Urothelium cell line (cell line): ENCODE measurements at places on chromosomes 1 and 21.

GRCh38 chr1:98398092-98398491 lies 263.4 kb upstream of the SNX7 start:
- DNase-seq = no peak

DNA sequence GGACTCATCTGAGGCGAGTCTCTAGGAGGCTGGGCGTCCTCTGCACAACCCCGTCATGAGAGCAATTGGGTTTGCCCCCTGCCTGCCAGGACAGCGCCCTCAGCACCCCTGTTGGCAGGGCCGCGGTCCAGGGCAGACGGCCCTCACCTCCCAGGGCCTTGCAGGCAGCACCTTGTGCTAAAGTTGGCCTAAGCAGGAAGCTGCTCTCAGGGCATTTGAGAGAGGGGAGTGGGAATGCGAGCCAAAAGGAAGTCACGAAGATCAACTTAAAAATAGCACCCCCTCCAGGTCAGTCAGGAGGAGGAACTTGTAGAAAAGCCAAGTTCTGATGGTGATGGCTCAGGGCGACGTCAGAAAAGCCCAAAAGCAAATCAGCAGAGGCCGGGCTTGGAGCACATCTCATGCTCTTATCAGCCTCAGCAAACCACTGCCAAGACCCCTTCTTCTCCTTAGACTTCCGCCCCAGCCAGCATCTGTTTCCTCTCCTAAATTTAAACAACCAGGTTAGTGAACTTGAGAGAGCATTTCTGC lies 12.6 kb upstream of the ADORA3 start:
- DNase-seq = no peak

DNA sequence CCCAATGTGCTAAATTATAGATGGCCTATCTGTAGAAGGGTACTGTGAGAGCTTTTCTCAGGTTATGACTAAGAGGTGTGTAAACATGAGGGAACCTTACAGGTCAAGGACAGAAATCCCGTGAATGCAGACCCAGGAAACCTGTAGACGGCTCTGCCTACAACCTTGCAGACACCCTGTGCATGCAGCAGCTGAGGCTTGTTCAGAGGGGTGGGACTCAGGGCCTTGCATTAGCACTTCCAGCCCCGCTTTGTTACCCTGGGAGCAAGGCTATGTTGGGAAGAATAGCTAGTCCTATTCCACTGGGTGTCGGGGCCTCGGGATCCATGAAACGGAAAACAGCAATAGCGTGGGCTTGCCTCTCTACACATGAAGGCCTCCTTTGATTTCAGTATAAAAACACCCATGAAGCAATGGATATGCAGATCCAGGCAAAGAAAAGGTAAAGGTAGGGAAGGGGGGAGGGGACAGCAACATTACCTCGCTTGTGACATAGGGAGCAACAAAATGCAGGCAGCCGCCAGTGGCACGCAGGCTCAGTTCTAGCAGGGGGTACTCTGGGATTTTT lies 9.5 kb upstream of the NDUFS5 start:
- no peak for DNase-seq

GRCh38 chr1:116671912-116672311 lies 4.4 kb upstream of the IGSF3 start:
- DNase-seq = no peak

GRCh38 chr1:88557014-88557413 lies 127.1 kb upstream of the PKN2 start:
- no peak for DNase-seq

GRCh38 chr1:205688171-205689080 lies 8.1 kb upstream of the SLC45A3 start:
- no peak for DNase-seq

DNA sequence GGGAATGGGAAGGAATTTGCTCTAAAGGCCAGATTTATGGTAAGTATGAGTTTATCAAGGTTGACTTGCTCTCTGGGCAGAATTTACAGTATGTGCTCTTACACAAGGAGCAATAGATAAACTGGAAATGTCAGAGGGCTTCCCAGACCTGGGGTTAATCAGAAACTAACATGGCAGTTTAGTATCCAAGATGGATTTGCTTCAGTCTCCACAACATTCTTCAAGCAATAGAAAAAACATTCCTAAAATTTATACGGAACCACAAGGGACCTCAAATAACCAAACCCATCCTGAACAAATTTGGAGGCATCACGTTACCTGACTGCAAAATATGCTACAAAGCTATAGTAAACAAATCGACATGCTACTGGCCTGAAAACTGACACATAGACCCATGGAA lies 606.7 kb upstream of the CHRM3 start:
- no peak for DNase-seq

- no peak for DNase-seq
These were observed 441.1 kb upstream of the VAMP3 start for GRCh38 chr1:7329868-7330615.

DNA sequence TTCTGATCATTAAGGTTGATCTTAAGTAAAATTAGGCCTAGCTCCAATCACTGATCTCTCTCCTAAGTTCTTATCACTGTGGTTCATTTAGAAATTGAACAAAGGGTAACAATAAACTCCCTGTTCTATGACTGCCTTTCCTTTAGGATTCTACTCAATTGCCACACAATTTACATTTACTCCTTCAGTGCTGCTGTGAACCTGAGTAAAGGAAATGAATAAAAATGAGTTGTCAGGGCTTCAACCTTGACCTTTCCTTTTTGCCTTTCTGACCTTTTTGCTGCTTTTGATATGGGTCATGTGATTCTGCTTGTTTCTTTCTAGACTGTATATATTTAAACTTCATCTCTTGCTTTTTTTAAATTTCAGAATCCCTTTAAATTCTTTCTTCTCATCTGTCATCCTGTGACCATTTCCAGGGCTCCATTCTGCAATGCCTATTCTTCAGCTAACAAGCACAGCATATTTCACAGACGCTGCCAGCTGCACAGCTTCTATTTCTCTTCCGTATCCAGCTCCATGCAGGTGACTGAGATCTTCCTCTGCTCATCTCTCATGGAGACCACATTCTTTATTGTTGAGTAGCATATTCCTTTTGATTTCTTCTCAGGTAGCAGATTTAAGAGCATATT lies 3.2 kb downstream of the LRRC8B start:
- DNase-seq = no peak

- DNase-seq = no peak
These were observed 155.0 kb downstream of the SETD4 start for GRCh38 chr21:35905096-35905962.

GRCh38 chr1:212635141-212635631 lies 26.6 kb downstream of the ATF3 start:
- DNase-seq = no peak

DNA sequence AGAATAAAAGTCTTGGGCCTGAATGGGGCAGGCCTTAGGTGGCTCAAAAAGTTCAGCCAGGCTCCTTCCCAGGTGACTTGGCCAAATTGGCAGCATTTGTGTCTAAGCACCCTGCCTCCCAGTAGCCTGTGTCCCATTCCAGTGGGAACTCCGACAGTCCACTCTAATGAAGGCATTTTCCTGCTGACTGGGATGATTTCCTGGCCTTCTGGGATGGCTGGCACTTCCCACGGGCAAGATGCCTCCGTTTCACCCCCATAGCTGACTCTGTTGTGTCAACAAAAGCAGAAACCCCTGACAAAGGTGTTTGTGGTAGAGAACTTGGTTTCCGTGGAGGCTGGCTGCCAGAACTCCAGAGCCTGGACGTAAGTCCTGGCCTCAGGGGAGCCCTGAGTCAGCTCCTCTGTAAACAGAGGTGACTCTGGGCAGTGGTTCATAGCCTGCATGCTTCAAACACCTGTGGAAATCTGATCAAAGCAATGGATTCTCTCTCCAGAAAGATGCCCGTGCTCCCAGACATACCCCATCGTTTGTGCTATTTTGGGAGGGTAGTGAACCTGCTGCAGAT lies 36.6 kb downstream of the WNT3A start:
- peak; percentile 84 for DNase-seq

DNA sequence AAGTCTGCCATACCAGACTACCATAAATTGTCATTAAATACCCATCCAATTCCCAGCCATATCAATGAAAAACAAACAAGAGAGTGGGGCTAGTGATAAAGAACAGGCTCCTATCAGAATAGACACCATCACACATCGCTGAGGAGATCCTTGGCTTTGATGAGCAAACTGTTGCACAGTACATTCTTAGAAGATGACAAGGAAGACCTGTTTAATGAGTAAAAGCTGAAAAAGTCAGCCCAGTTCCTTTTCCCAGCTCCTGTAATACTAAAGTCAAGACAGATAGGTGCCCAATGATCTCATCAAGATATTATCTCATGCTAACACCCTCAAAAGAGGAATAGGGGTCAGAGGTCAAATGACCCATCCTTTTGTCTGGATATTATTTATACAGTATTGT lies 164.5 kb upstream of the COA6 start:
- no peak for DNase-seq

DNA sequence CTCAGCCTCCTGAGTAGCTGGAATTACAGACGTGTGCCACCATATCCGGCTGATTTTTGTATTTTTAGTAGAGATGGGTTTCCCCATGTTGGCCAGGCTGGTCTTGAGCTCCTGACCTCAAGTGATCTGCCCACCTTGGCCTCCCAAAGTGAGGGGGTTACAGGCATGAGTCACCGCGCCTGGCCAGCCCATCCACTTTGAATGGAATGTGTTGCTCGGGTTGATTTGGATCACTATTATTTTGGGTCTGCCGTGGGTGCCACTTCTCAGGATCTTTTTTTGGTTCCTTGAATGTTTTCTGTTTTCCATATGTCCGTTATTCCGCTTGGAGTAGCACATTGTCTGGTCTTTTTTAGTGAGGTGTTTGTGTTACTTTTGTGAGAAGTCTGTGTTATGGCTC lies 17.0 kb downstream of the PCNT start:
- no peak for DNase-seq

- no peak for DNase-seq
These were observed 84.1 kb upstream of the C21orf91 start for GRCh38 chr21:17903029-17903806.
